ENCODE measurements at places on chromosomes 2 and 18.

GRCh38 chr18:79608535-79608934 lies 71.1 kb upstream of the CTDP1 start:
- DNase-seq: no peak

DNA sequence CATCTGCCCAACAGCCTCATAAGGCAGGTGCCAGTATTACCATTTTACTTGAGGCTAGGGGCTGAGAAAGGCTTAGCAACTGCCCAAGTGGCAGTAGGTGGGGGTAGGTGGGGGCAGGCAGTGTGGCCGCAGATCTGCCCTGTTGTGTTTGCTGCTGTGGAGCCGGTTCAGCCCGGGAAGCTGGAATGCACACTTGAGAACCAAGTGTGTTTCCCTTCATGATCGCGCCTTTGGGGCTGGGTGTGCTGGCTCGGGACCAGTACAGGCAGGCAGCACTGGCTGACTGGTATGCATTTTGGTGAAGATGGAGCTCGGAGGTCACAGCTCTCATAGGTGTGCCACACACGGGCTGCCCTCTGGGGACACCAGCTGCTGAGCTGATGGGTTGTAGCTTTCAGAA lies 85.1 kb downstream of the CABLES1 start:
- DNase-seq: no peak

- DNase-seq: no peak
These were observed 267.3 kb downstream of the ANAPC1 start for GRCh38 chr2:111616651-111617218.

GRCh38 chr2:241068942-241069810 lies 32.9 kb downstream of the MTERF4 start:
- no peak for DNase-seq

DNA sequence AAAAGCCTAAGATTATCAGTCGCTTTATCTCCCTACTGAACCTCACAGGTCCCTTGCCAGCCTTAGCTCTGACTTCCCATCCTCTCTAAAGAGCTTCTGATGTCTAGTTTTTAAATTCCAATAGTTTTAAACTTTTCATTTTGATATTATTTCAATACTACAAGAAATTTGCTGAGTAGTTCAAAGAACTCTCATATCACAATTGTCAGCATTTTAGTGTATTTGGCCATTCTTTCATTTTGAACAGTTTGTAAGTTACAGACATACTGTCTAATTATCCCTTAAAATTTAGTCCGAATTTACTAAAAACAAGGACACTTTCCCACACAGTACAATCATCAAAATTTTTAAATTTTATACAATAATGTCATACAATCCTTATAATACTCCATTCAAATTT lies 666.8 kb upstream of the SETBP1 start:
- DNase-seq: no peak

- DNase-seq: no peak
These were observed 101.2 kb downstream of the SETBP1 start for GRCh38 chr18:44781886-44782285.

DNA sequence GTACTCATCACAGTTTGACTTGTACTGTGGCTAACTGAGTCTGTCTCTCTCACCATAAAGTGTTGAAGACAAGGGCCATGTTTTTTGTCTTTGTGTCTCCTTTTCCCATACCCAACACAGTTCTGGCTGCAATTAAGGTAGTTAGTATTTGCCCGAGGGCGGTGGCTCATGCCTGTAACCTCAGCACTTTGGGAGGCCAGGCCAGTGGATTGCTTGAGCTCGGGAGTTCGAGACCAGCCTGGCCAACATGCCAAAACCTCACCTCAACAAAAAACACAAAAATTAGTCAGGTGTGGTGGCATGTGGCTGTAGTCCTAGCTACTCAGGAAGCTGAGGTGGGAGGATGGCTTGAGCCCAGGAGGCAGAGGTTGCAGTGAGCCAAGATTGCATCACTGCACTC lies 6.9 kb upstream of the KIF3C start:
- DNase-seq: no peak

- DNase-seq: no peak
These were observed 67.2 kb upstream of the ACYP2 start for GRCh38 chr2:54048117-54048785.

- peak; percentile 10 for DNase-seq
These were observed 32.1 kb upstream of the TTC39C start for GRCh38 chr18:23982155-23983079.

DNA sequence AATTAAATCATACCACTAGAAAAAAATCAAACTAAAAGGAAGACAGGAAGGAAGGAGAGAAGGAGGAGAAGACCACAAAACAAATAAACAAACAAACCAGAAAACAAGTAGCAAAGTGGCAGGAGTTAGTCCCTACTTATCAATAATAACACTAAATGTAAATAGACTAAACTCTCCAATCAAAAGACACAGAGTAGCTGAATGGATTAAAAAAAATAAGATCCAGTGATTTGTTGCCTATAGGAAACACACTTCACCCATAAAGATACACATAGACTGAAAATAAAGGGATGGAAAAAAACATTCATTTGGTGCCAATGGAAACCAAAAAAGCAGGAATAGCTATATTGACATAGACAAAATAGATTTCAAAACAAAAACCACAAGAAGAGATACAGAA lies 23.4 kb upstream of the BAZ2B start:
- DNase-seq: no peak

GRCh38 chr18:67845035-67845434 lies 328.5 kb upstream of the DSEL start:
- no peak for DNase-seq

GRCh38 chr18:9449600-9450414 lies 25.5 kb upstream of the RALBP1 start:
- no peak for DNase-seq

DNA sequence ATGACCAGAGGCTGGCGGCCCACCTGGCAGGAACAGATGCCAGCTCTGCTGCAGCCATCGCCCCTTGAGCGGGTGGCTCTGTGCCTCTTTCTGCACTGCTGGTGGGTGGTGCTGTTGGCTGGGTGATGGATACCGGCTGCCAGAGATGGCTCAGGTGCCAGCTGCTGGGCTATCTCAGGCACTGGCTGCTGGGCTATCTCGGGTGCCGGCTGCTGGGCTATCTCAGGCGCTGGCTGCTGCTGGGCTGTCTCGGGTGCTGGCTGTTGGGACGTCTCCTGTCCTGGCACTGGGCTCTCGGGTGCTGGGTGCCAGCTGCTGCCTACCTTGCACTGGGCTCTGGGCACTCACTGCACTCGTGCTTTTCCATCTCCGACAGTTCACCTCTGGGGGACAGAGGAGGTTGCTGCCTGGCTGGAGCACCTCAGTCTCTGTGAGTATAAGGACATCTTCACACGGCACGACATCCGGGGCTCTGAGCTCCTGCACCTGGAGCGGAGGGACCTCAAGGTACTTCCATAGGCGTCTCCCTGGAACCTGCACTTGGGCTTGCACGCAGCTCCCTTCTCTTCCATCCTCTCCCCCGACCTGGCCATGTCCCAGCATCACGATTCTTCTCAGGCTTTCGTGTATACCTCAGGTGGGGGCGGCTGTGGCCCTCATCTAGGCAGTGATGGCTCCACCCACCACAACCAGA lies 98.4 kb downstream of the USP40 start:
- DNase-seq: no peak

DNA sequence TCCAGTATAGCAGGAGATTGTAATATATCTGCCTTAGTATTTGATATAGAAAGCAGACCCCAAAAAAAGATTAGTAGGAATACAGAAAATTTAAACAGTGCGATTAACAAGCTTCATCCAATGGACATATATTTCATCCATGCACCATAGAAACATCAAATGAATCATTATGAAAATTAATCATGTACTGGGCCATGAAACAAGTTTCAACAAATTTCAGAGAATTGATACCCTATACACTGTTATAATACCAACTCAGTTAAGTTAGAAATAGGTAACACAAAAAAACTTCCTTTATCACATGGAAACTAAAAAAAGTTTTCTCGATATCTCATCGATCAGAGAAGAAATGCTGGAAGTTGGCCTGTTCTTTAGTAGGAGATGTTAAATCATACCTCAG lies 192.1 kb upstream of the STON1 start:
- DNase-seq: no peak

GRCh38 chr2:9895669-9896590 lies 52.7 kb downstream of the TAF1B start:
- DNase-seq: no peak

GRCh38 chr18:60601249-60601648 lies 228.7 kb upstream of the MC4R start:
- no peak for DNase-seq

GRCh38 chr2:72770879-72771461 lies 54.9 kb downstream of the EXOC6B start:
- peak; percentile 69 for DNase-seq

GRCh38 chr2:3449086-3449485 lies 69.6 kb downstream of the TRAPPC12 start:
- no peak for DNase-seq

DNA sequence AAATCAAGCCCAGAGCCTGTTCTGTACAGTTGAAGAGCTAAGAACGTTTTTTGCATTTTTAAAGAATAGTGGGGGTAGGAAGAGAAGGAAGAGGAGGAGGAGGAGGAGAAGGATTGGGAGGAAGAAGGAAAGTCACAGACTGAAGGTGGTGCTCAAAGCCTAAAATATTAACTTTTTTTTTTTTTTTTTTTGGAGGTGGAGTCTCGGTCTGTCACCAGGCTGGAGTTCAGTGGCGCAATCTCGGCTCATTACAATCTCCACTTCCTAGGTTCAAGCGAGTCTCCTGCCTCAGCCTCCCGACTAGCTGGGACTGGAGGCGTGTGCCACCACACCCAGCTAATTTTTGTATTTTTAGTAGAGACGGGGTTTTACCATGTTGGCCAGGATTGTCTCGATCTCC lies 18.3 kb upstream of the KLHL29 start:
- no peak for DNase-seq

GRCh38 chr18:41077076-41077475 lies 878.0 kb upstream of the PIK3C3 start:
- no peak for DNase-seq
